Bronchial epithelial cell (primary cell): ENCODE measurements at places on chromosomes 3 and 15. TPM values are rescaled to one million over a fixed set of nuclear protein-coding genes. Genes with fewer than 3 reads are reported as not detected.

CLDN18 gene
- not detected in 2 replicates for total RNA-seq

TMC3 gene
- not detected in 2 replicates for total RNA-seq

RBP2 gene
- total RNA-seq, result not detected in 2 replicates

ZBED2 gene
- 6.3 and 8.2 TPM in 2 replicates for total RNA-seq

NMD3 gene
- 65.2 and 153 TPM in 2 replicates for total RNA-seq

GOLGA8T gene
- total RNA-seq, result 0.13 TPM in 1 of 2 replicates, not detected in the other

APOD gene
- 0.77 and 3.9 TPM in 2 replicates for total RNA-seq

GRCh38 chr3:177810162-177810623 lies 612.9 kb upstream of the TBL1XR1 start:
- DNase-seq, result peak; percentile 97

- no peak for DNase-seq
These were observed 50.3 kb downstream of the FILIP1L start for GRCh38 chr3:100063929-100064461.

DNA sequence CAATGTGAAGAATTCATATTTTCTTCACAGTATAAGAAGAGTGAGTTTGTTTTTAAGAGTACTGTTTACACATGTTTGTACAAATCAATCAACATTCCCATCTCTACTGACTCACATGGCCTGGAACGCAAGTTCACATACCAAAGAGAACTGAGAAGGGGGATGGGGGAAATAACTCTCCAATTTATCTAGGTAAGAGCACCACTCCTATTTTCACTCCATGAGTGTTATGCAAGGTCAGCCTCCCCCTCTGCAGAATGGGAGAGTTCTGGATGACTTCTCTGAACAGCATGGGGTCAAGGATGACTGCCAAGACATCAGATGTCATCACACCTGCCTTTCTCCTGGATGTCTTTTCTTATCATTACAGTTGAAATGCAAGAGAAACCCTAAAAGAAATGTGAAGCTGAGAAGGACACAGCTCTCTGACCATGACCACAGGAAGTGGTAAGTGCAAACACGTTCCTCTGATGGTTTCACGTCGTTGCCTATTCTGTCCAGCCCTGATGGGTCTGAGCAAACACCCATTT lies 95.2 kb downstream of the SEMA6D start:
- DNase-seq, result peak; percentile 95

- peak; percentile 27 for DNase-seq
These were observed 46.4 kb upstream of the KLF13 start for GRCh38 chr15:31280046-31280830.

DNA sequence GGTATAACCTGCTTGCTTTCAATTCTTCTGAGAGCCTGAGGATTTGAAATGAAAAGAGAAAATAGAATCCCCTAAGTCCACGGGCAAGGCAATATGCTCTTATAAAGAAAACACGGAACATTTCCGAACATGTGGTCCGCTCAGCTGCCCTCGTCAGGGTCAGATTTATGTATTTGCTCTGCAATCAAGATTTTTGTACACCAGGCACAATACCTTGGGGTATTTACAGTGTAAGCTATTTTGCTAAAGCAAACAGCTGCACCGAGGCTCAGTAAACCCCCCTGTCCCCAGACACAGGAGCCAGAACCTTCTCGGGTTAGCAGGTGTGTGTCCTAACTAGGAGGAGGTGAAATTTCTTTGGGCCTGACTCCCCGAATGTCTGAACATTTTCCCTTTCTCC lies 155.8 kb upstream of the LRIG1 start:
- DNase-seq, result no peak

- DNase-seq, result no peak
These were observed 115.1 kb downstream of the LPP start for GRCh38 chr3:188269040-188269439.

GRCh38 chr3:126167566-126167965 lies 12.8 kb downstream of the ALDH1L1 start:
- no peak for DNase-seq

GRCh38 chr15:25767356-25768151 lies 95.6 kb downstream of the ATP10A start:
- DNase-seq, result no peak

DNA sequence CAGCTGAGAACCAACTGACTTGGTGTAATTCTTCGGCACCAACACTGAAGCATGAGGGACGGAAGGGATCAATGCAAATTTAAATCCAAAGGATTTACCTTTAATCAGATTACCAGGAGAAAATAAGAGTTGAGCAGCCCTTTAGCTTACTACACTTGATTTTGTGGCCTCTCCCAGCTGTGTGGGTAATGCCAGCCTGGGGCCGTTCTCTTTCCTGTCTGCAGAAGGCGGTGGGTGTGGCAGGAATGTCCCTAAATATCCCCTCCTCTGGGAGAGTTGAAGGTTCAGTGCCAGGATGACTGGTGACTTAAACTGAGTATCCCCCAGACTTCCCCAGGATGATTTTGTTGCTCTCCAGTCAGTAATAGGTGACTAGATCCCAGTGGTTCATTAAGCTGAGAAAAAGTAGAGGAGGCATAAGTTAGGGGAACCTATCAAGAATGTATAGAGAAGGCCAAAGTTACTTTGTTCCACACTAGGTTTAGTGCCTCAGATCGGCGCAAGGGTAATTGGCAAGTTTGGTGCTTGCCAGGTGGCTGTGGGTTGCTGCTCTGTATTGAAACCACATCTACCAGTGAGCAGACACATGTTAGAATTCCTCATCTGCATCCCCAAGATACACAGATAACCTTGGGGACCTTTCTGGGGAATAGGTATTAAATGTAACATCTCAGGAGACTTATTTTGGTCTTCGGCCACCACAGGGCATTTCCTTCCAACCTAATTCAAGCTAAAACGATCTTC lies 23.1 kb downstream of the MAPKBP1 start:
- peak; percentile 24 for DNase-seq

- peak; percentile 75 for DNase-seq
These were observed 72.4 kb downstream of the TBC1D2B start for GRCh38 chr15:78004919-78005634.

DNA sequence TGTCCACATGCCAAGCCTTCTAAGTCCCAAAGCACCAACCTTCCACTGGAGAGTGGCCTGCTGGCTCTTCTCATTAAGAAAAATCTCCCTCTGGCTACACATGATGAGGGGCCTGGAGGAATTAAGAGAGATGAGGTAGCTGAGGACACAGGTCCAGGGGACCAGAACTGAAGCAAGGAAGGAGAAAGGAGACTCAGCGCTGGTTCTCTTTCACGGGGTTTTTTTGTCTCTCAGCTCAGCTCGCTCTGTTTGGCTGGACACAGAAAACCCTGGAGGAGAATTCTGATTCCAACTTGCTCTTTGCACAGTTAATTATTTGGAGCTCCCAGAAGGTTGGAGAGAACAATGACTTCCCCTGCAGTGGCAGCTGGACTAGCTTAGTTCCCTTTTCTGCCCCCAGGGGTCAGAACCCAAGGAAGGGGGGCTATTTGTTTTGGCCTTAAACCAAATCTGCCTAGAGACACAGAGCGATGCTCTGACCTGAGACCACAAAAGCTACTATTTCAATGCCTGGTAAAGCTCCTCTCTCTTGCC lies 507.6 kb downstream of the FHIT start:
- no peak for DNase-seq

DNA sequence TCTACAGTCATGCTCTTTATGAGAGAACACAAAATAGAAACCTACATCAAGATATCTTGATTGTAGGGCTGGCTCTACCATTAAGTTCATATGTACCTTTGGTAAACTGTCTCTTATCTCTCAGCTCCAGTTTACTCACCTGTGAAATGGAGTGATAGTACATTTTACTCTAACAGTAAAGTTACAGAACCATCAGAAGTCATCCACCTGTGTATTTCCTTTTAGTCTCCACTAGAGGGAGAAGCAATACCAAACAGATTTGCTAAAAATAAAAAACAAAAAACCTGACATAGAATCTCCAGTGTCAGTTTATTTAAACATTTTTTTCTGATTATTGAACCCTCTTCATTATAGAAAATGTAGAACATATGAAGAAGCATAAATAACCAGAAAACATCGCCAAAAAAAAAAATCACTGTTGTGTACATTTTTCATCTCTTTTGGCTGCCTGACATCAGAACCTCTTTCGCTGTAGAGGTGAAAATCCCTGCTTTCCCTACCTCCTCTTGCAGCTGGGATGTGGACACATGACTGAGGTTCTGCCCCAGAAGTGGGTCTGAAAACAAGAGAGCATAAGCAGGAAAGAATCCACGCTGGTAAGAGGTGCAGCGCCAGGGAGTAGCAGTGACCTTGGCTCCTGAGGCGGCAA lies 48.7 kb upstream of the WDR72 start:
- DNase-seq, result peak; percentile 19

DNA sequence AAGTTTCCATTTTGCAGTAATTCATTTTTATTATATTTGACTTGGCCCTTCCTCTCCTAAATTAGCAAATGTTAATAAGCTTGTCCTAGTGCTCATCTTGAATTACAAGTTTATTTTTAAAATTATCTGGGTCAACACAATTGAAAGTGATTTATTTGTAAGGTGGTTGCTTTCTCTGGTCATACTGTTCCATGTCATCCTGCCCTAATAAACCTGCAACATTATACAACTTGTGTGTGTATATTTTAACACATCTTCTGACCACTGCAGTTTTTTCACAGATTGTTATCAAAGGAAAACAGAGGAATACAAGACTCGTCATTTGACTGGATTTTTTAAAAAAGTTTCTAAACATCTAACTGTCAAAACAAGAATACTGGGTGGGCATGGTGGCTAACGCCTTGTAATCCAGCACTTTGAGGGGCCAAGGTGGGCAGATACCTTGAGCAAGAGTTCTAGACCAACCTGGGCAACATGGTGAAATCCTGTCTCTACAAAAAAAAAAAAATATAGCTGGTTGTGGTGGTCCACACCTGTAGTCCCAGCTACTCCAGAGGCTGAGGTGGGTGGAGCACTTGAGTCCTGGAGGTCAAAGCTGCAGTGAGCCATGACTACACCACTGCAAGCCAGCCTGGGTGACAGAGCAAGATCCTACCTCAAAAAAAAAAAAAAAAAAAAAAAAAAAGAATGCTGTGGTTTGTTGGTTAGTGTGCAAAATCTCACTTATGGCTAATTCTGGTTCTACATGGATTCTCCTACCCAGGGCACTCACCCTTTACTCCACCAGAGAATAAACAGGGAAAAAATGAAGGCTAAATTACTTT lies 5.0 kb upstream of the LRRFIP2 start:
- no peak for DNase-seq

DNA sequence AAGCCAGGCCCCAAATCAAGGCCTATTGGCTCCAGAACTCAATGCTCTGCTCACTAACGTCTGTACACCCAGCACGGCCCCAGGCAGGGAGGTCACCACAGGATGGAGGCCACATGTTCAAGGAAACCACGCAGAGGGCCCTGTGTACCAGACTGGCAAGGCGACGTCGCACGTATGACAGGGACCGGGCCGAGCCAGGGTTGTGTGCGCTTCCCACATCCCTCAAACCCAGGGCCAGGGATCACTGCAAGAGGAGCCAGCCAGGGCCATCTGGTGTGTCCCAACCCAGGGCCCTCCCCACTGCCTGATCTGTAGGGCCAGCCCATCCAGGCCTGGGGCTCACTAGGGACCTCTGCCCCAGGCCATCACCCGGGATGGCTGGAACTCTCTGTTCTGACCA lies 62.0 kb downstream of the ZNF445 start:
- DNase-seq, result no peak

DNA sequence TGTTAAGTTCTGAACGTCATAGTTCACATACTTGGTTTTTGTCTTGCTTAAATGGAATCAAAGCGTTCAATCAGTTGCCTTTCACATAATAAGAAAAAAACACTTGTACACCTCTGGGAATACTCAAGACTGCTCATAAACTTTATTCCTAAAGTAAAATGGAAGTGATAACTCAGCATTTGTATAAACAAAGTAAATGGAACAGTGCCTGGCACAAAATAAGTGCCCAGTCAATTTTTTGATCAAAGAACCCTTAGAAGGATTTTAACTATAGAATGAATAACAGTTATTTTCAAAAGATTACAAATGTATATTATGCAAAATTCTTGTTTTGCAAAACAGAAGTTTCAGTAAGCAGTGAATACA lies 1.3 kb downstream of the RAB5A start:
- DNase-seq, result no peak

- peak; percentile 27 for DNase-seq
These were observed 42.9 kb upstream of the CTSH start for GRCh38 chr15:78987556-78988360.

DNA sequence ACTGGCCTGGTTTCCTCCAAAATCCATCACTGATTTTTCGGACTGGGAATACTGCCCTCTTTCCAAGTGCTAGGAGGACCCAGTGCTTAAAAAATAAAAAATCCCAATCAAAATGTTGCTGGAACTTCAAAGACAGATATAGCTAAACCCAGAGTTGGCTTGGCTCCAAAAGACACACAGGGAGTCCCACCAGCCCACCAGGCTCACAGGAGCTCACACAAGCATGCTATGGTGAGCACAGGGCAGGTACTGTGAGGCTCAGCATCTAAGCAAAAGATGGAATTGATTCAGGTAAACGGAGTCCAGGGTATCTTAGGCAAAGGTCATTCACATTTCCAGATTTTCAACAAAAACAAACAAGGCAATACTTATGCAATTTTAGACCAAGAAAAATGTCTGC lies 3.7 kb downstream of the TRANK1 start:
- no peak for DNase-seq

DNA sequence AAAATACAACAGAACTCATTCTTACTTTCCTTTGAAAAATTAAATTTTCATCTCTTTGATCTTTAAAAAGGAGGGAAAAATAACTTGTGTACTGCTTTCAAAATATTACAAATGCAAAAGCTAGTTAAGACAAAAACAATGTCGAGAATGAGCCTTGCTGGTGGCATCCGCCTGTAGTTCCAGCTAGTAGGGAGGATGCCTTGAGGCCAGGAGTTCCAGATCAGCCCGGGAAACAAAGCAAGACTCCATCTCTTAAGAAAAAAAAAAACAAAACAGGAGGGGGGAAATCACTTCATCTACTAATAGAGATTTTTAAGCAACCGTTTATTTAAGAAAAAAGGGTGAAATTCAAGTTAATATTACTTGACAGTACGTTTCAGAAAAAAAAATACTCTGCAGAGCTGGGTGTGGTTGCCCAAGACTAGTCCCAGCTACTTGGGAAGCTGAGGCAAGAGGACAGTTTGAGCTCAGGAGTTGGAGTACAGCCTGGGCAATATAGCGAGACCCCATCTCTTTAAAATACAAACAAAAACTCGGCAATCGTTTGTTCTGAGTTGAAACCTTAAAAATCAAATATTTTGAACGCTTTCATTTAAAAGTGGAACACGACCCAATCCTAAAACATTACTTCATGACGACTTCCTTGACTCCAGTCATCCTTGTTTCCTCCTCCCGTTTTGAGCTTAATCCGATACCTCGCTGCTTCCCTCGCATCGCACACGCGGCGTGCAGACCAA lies 1.2 kb downstream of the KPNA1 start:
- peak; percentile 74 for DNase-seq

GRCh38 chr3:154225536-154225935 lies 98.8 kb downstream of the DHX36 start:
- DNase-seq, result no peak
